ENCODE measurements at places on chromosomes 13 and 19. TPM values are rescaled to one million over a fixed set of nuclear protein-coding genes. Genes with fewer than 3 reads are reported as not detected.

The IGFL1 gene
- total RNA-seq, result not detected

The OR7A5 gene
- total RNA-seq, result not detected

The GPR12 gene
- total RNA-seq, result not detected

The EBI3 gene
- 2.4 TPM for total RNA-seq

The SIGLEC10 gene
- not detected for total RNA-seq

The CCL25 gene
- total RNA-seq, result not detected

The EPS8L1 gene
- total RNA-seq, result 40.5 TPM

The LMTK3 gene
- 1.1 TPM for total RNA-seq

The ADGRE1 gene
- not detected for total RNA-seq

The IGFL2 gene
- not detected for total RNA-seq

The ZNF382 gene
- total RNA-seq, result 5.6 TPM

The ZNF180 gene
- 13.0 TPM for total RNA-seq

The CYP2F1 gene
- not detected for total RNA-seq

The FCAR gene
- not detected for total RNA-seq

The CPAMD8 gene
- 1.6 TPM for total RNA-seq

The CEACAM1 gene
- 0.69 TPM for total RNA-seq

The LRFN3 gene
- total RNA-seq, result 6.3 TPM

The FCGBP gene
- 26.3 TPM for total RNA-seq

The TPT1 gene
- total RNA-seq, result 3,711 TPM

The ZNF296 gene
- 0.65 TPM for total RNA-seq

Measured in renal cortical epithelial cell (primary cell).